NCI-H187 (cell line): ENCODE measurements at places on chromosomes 6 and 20.

GRCh38 chr6:45921691-45922281, 93.9 kb downstream of the CLIC5 start:
- no peak for DNase-seq

DNA sequence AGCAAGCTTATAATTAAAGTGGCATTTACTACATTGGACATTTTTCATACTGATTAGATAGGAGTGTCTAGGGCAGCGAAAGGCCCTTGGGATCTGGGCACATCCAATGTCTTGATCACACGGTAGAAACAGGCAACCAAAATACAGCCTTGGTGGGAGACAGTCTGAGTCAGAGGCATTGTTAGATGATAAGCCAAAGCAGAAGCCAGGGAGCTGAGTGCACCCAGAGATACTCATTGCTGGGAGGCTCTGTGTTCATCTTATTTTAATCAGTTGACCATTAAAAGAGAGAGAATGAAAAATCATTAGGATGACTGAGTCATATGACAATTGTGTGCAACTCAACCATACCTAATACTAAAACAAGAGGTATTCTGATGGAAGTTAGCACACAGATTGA, 109.5 kb downstream of the LCA5 start:
- DNase-seq = no peak

- DNase-seq = no peak
These were observed 7.4 kb upstream of the SLC23A2 start for GRCh38 chr20:5008759-5009158.

GRCh38 chr6:127945434-127946097, 44.7 kb upstream of the THEMIS start:
- no peak for DNase-seq

DNA sequence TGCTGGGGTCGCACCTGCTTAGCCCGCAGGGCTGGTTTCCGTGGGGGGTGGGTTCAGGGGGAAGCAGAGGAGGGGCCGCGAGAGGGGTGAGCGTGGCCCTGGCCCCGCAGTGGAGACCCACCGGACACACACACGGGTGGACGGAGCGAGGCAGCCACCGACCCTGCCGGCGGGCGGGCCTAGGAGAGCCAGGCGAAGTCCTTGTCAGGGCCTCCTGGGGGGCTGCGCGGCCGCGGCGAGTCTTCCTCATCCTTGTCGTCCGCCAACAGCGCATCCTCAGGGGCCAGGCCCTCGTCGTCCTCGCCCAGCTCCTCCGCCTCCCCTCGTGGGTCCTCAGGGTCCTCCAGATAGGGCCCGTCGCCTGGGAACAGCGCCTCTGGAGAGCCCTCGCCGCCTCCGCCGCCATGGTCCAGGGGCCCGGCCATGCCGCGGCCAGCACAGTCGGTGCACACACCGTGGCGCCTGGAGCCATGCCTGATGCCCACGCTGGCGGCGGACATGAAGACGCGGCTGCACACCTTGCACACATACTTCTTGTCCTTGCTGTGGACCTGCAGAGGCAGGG, 7.3 kb downstream of the SLC2A4RG start:
- no peak for DNase-seq

DNA sequence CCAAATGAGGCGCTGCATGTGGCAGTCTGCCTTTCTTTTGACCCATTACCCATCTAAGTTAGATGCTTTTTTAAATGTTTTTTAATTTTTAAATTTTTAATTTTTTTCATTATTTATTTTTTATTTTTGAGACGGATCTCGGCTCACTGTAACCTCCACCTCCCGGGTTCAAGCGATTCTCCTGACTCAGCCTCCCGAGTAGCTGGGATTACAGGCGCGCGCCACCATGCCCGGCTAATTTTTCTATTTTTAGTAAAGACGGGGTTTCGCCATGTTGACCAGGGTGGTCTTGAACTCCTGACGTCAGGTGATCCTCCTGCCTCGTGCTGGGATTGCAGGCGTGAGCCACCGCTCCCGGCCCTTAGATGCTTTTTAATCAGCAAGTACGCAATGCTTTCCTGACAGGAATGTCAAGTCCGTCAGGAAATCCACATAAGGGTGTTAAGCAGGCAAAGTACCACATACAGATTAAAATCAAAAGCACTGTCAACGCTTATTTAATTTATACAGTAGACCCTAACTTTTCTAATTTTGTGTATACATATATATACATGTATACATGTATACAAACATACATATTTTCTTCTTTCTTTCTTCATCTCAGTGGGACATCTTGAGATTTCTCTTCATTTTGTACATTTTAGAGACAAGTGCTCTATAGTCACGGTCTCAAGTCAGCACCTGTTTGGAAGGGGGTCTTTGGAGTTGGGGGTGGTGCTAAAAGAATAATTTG, 995 bp upstream of the GSTA4 start:
- peak; percentile 31 for DNase-seq

DNA sequence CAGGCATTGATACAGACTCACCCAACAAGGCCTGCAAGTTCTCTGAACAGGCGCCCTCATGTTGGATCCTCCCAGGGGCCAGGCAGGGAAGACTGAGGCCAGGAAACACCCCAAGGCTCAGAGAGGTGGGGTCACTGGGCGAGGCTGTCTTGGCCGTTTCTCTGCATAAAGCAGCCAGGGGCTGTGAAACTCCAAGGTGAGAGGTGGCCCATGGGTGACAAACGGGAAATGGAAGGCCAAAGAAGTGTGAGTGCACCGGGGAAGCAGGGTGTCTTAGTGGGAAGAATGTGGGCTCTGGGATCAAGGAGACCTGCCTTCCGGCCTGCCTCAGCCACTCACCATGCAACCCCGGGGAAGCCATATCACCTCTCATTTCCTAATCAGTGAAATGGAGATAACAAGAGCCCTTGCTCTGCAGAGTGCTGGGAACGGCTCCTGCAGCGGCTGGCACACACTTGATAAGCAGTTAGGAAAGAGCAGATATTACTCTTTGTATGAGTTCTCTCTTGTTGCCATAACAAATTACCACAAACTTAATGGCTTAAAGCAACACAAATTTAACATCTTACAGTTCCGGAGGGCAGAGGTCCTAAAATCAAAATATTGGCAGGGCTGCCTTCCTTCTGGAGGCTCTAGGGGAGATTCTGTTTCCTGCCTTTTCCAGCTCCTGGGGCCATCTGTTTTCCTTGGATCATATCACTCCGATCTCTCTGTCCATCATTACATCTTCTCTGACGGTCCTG, 168.6 kb downstream of the NFATC2 start:
- DNase-seq = no peak

DNA sequence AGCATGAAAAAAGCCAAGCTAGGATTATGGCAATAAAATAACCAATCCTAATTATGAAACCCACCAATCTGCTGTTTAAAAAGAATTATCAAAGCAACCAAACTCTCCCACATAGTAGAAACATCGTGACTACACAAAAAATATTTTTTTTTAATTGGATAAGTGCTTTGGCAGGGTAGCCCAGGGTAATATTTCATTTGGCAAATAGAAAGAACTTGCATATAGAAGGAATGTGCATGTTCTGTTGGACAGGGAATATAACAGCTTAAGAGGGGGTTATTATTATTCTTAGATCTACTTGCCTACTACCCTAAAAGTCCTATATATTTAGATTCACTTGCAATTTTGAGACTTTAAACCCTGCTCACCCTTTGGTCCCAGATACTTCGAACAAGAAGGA, 972 bp downstream of the GSTA3 start:
- no peak for DNase-seq

GRCh38 chr20:2955257-2955970, 82.1 kb downstream of the PTPRA start:
- DNase-seq = no peak

DNA sequence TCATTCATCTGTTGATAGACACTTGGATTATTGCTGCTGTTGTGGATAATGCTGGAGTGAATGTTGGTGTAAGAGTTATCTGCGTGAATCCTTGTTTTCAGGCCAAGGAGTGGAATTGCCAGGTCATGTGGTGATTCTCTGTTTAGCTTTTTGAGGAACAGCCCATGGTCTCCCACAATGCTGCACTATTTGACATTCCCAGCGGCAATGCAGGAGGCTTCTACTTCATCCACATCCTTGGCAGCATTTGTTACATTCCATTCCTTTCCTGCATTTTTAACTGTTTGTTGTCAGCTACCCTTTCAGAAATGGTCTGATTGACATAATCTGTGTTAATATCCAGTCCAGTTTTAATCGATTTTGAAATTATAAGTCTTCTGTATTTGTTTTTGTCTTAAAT, 51.7 kb upstream of the CLDN20 start:
- no peak for DNase-seq

- no peak for DNase-seq
These were observed 62.2 kb upstream of the FOXP4 start for GRCh38 chr6:41483943-41484342.

DNA sequence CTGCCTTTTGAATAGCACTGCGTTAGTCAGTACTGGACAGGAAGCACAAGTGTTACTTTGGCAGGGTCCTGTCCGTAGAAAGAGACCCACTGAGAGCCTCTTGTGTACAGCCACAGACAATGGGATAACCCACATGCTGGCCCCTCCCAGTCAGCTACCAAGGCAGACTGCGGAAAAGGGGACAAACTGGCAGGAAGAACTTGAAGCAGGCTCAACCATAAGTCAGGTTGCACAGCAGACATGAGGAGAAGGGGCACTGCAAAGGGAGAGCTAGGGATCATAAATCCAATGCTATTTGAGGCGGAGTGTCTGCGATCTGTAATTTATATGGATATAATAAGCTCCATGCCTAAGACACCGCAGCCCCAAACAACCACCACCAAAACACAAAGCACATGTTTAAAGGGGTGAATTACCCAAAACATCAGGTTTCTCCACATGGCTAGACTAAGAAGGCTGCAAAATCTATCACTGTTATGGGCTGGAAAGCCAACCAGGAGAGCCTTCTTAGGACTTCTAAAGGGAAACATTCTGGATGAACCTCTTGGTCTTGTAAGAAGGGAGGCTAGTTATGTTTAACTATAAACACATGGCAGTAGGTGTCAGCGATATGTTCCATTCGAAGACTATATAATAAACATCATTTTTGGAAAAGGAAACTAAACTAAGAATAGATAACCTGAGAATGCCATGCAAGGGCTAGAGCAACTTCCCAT, 141.7 kb downstream of the BACH2 start:
- DNase-seq = no peak

DNA sequence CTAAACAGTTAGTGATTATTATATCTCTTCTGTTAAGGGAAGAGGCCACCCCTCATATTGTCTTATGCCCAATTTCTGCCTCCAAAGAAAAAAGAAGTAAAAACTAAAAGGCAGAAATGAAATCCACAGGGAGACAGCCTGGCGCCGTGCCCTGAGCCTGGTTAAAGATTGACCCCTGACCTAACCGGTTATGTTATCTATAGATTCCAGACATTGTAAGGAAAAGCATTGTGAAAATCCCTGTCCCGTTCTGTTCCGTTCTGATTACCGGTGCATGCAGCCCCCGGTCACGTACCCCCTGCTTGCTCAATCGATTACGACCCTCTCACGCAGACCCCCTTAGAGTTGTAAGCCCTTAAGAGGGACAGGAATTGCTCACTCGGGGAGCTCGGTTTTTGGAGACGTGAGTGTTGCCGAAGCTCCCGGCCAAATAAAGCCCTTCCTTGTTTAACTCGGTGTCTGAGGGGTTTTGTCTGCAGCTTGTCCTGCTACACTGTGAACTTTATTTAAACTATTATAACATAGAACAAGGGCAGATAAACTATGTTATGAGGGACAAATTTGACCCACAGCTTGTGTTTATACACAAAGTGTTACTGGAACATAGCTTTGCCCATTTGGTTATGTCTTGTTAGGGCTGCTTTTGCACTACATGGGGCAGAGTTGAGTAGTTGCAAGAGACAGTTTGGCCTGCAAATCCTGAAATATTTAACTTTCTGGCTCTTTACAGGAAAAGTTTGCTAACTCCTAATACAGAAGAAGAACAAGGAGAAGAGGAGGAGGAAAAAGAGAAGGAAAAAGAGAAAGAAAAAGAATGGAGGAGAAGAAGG, 49.6 kb downstream of the CD24 start:
- no peak for DNase-seq

DNA sequence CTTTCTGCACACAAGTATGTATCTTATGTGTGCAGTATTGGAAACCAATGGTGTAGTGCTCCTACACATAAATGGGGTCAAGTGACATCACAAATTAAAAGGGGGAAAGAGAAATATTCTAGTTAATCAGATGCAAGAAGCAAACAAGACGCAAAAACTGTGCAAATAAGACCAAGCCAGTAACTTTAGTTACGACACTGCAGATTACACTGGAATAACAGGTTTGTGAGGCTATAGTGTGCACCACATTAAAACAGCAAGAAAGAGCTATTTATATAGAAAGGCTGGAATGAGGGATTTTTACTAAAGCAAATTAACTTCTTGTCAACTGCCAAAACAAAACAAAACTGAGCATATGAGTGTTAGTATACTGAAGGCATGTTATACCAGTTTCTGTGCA, 45.8 kb downstream of the NR2E1 start:
- no peak for DNase-seq

DNA sequence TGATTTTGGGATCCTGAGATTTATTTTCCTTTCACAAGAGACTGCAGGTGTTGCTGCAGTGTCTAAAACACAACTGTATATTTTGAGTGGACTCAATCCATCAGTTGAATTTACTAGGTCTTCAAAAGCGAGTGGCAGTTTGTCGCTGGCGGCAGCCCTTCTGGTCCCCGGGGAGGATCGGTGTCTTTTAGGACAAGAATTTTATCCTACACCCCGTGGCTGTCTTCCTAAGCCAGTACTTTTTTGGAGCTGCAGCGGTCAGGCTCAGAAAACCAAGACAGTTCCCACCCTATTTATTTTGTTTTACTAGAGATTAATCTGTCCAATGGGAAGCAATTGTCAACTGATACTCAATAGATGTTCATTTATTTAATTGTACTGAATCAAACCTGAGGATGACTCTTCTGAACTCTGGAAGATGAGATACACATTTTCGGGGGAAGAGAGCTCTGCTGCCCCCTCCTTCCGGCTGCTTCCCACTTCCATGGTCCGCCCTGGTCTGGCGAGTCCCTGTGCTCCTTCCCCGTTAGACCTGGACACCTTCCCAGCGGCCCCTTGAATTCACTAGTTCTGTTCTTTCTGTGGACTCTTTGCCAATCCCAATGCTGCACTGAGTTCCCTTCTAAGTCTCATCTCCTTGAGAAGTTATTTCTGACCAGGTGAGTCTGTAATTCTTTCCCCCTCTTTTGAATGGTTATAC, 90.6 kb downstream of the ERMARD start:
- no peak for DNase-seq

DNA sequence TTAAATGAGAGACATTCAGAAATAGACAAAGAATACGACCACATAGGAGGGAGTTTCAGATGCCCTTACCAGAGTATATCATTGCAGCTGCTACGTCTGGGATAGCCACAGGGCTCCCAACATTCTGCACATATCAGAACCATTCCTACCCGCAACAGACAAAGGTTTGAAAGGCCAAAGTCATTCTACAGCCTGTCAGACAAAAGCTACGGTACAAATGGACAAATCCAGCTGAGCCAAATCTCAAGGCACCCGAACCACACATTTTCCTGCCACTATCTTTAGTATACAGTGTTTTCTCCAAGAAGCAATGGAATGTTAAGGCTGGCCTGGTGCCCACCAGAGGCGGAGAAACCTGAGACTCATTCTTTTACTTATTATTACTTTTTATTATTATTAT, 30.5 kb upstream of the LYRM2 start:
- no peak for DNase-seq
